ENCODE measurements at places on chromosomes 6 and 20.

- DNase-seq: no peak
These were observed 60.6 kb downstream of the TXLNB start for GRCh38 chr6:139231206-139231605.

DNA sequence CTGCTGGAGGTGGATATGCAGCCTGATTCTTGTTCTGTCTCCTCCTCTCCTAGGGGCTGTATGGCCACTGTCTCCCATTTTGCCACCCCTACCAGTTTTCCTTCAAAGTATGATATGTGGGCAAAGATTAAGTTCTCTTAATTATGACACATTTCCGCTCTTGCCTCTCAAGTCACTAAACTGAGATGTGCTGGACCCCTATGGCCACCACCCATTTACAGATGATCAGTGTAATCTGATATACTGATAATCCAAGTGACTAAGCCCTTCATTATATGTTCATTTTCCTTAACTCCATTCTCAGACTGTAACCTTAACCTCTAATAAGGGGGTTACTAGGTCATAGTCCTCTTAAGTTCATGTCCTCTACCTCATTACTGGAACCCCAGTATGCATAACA is 711 bp upstream of the C20orf141 start:
- DNase-seq: no peak

DNA sequence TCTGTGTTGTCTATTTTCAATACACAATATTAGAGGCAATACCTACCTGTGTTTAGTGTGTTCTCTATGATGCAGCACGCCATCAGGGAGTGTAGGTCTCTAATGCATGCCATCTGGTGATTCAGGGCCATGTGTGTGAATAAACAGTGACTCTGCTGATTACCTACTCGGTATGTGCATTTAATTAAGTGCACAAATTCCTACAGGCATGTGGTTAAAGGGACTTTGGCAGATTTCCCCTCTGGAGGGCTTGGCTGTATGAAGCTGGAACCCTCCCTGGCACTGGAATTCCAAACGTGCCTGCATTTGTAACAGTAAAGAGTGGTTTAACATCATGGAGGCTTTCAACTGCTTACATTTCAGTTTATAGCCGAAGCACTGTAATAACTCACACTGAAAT is 401.5 kb upstream of the SASH1 start:
- no peak for DNase-seq

DNA sequence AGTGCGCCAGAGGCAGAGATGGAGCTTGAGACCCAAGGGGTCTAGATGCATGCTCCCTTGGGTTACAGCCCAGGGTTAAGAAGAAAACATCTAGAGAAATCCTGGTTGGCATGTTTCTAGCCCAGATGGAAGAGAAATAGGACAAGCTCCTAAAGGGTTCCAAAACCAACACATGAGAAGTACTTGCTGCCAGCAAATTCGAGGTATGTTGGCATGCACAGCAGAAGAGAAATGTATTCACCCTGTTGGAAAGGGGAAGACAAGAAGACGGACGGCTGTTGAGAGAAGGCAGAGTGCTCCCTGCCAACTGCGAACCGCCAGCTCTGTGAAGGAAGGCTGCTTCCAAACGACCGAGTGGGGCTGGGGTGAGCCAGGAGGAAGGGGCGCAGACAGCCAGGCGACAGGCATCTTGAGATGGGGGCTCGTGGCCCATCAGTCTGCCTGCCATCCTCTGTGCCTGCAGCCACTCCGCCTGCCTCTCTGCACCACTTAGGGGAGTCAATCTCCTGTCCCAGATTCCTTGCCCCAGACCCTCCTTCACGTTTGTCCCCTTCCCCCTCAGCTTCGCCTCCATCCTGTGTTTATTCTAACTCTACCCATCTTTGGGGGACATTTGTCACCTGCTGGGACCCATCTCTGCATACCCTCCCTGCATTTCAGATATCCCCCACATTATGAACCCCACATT is 249.2 kb downstream of the CDC5L start:
- no peak for DNase-seq

GRCh38 chr6:99017150-99017549 is 69.4 kb upstream of the FBXL4 start:
- DNase-seq: no peak

DNA sequence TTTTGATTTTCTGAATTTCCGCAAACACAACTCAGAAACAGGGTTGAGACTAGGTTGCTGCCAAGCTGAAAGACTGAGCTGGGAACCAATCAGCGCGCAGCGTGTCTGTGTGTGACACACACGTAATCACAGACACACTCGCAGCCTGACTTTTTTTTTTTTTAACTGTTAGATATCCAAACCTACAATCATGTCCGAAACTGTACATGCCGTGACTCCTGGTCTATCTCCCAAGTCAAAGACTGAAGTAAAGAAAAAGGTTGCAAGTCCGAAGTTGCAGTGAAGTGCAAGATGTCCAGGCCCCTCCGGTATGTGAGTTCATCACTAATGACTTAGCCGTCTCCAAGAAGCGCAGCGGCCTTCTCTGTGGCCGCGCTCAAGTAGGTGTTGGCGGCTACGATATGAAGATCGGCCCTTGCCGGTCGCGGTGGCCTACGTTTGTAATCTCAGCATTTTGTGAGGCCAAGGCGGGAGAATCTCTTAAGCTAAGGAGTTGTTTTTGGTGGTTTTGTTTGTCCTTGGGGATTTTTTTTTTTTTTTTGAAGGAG is 108.2 kb downstream of the HFE start:
- DNase-seq: peak; percentile 86

DNA sequence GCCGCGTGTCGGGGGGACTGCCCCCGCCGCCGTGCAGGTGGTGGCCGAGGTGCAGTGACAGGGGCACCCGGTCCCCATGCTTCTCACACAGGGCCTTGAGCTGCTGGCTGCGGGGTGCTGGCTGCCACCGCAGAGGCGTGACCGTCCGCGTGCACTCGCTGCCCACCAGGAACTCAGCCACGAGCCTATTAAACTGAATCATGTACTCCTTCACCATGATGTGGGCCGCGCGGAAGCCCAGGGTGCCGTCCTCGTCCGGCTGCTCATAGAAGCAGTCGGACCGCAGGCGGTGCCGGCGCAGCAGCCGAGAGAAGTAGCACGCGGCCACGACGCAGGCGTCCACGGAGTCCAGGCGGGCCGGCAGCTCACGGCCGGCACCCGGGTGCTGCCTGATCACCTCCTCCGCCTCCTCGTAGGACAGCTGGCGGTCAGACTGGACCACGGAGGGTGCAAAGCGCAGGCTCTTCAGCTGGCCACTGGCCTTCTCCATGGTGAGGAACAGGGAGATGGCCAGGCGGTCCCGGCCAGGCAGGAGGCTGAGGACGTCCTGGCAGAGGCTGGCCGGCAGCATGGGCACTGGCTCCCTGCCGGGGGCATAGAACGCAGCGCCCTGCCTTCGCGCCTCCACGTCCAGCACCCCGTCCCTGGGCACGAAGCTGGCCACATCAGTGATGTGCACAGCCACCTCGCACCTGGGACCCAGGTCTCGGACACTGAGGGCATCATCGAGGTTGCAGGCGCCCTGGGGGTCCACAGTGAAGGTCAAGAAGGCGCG is 9.8 kb downstream of the HELZ2 start:
- DNase-seq: no peak

DNA sequence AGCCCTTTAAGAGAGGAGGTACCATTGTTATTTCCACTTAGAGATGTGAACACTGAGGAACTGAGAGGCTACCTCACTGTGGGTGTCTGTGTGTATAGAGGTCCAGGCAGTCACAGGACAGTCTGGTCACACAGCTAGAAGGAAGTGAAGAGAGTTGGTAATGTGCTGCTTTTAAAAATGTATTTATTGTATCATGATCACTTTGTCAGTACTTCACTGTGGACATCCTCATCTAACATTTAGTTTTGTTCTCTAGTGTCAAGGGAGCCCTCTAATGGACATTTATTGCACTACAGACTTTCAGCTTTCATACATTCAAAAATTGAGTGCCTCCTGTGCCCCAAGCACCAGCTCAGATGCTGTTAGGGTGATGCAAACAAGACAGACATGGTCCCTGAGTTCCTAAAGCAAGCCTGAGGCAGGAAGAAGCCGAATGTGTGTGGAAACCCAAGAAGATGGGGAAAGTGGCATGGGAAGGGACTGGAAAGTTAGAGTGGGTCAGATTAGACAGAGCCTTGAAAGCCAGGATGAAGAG is 123.0 kb downstream of the SLC16A10 start:
- no peak for DNase-seq

GRCh38 chr6:15213838-15214400 is 31.9 kb upstream of the JARID2 start:
- DNase-seq: no peak

DNA sequence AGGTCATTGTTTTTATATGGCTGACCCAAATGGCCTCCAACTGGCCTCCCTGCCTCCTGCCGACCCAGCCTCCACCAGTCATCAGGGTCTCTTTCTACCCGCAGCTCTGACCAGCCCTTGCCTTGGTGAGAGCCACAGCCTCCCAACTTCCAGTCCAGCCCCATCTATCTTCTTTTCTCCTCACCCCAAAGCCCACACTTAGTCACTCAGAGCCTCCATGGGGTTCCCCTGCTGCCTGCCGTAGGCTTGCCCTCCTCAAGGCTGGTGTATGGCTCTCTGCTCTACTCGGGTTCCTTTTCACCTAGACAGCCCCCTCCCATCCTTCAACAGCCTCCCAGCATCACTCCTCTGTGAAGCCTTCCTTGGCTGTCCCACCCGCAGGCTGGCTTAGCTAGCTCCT is 18.2 kb downstream of the TCF15 start:
- no peak for DNase-seq

GRCh38 chr20:10443936-10444335 is 8.8 kb downstream of the SLX4IP start:
- no peak for DNase-seq

DNA sequence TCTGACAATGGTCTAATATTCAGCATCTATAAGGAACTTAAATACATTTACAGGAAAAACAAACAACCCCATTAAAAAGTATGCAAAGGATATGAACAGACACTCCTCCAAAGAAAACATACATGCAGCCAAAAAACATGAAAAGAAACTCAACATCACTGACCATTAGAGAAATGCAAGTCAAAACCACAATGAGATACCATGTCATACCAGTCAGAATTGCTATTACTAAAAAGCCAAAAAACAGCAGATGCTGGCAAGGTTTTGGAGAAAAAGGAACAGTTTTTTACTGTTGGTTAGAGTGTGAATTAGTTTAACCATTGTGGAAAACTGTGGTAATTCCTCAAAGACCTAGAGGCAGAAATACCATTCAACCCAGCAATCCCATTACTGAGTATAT is 339.0 kb upstream of the ADGRB3 start:
- DNase-seq: no peak

DNA sequence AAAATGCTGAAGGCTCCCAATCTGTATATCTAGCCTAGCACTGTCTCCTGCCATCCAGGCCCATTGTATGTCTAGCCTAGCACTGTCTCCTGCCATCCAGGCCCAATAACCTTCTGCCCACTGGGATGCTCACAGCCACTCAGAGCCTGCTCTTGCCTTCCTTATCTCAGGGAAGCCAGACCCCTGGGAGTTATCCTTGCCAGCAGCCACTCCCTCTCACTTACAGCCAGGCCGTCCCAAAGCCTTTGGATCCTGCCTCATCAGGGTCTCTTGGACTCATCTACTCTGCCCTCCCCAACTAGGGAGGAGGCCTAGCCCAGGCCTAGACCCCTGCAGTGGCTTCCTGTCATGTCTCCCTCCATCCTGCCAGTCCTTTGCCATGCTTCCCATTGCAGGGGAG is 37.3 kb downstream of the KIF3B start:
- DNase-seq: no peak

DNA sequence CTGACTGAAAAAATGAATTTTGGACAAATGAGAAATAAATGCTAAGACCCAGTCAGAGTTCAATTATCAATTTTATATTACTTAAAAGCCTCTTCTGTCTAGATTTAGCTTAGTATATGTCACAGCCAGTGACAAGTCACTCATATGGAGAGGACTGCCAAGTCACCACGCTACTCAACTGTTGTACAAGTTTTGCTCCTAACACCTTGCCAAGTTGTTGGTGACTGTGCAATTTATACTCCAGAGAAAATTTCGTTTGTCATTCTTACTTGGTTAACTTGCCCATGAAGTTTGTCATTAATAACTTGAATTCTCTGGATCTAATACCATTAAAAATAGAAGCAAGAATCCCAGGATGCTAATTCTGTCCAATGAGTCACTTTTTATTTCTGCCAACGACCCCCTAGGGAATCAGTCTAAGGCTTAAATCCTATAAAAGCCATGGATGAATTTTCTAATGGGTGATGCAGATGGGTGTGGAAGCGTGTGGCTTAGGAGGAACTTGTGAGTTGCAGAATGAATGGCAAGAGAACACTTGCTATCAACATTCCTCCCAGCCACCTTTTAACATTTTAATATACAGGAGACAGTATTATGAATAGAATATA is 30.4 kb upstream of the FBXO30 start:
- DNase-seq: no peak

DNA sequence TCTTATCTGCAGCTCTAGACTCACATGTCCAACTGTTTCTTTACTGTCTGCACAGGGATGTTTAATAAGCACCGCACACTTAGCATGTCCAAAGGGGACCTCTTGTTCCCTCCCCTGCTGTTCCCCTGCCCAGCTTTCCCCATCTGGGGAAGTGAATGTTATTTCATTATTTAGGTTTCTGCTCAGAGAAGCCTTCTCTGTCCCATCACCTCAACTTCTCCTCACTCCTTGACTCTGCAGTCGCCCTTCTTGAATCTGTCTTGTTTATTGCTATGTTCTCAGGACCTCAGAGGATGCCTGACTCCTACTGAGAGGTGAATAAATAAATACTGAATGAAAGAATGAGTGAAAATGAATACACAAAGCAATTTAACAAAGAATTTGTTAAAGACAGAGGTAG is 121.0 kb downstream of the SASH1 start:
- no peak for DNase-seq

DNA sequence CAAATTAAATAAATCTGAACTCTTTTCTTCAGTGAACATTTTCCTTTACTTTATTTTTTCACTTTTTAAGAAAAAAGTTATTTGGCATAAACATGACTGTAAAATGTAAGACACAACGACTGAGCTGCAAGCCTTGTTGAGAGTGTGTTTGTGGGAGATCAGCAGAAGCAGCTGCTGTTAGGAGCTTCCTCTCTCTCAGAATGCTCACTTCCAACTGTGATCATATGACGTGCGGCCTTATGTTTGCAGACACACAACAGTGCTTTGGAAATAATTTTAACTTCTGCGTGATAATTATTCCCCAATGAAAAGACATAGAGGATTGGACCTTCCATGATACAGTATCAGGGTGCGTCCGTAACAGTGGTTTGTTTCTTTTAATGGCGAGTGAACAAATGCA is 104.0 kb downstream of the ARHGAP18 start:
- DNase-seq: no peak

GRCh38 chr6:73969971-73970970 is 274.3 kb downstream of the CD109 start:
- DNase-seq: no peak

GRCh38 chr6:159473475-159474263 is 219.4 kb downstream of the SOD2 start:
- peak; percentile 50 for DNase-seq

GRCh38 chr20:34516247-34517113 is at the start of gene DYNLRB1:
Gene DYNLRB1, plus strand, starts transcription at chr20:34516422. Its CDS starts 37 bp downstream, at chr20:34516459.
- peak; percentile 98 for DNase-seq

DNA sequence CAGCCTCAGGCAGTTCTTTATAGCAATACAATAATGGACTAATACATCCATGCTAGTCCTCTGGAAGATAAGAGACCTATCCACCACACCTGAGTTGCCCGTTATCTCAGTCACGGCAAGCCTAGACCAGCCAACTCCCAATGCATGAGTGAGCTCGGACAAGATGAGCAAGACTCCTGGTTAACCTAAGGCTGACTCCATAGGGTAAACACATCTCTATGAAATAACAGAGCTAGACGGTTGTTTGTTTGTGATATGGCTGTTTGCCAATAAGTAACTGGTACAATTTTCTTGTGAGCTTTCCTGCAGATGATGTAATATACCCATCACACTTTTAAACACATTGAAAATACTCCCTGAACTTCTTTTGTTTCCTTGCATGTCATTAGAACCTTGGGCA is 70.6 kb upstream of the PHACTR1 start:
- no peak for DNase-seq

Measured in right forelimb (tissue), 1 donor.